M059J (cell line): ENCODE measurements at places on chromosomes 1 and 21. TPM values are rescaled to one million over a fixed set of nuclear protein-coding genes. Genes with fewer than 3 reads are reported as not detected.

DNA sequence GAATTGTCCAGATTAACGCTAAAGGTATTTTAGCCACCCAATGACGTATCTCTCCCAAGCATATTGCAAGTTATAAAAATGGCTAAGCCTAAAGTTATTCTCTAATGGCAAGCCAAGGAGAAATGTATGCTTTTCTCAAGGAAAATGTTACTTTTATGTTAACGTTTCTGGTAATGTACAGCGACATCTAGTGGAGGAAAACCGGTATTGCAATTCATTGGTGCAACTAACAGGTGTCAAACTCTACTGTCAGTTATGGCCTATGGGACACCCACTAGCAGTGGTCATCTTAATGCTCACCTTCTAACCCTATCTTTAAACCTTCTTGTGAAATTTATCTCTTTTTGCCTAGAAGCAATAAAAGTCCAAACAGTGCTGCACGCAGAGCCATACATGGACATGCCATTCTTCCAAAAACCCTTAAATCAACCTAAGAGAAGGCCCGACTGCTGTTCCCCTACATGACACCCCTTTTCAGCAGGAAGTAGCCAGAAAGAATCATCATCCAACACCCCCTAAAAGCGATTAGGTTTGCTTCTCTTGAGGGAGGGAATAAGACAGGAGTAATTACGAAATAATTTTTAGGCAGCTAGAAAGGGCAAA lies 68.7 kb upstream of the LRIF1 start:
- peak; percentile 35 for DNase-seq

GRCh38 chr1:228143480-228144192 lies 3.6 kb downstream of the GUK1 start:
- DNase-seq, result no peak

DNA sequence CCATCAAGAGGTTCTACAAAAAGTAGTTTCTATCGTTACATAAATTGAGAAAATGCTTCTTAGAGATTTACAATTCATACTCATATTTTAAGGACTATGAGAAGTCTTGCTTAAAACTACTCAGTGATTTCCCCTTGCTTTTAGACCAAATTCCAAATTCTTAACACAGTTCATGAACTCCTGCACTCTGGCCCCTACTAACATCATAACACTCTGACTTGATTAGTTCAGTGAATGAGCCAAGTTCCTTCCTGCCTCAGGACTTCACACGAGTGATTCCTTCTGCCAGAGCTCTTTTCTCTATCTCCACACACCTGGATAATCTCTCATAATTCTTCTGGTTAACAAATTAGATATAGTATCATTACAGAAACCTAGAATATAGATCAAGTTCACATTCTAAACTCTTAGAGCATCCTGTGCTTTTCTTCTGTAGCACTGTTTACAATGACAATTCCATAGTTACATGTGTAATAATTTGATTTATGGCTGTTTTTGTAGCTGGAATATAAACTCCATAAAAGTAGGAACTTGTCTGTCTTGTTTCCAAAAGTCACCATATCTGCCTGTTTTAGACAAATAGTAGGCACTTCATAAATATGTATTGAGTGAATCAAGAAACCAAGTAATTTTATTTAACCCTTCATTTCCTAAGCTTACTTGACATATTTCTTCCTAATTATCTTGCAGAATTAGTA lies 59.9 kb downstream of the NUF2 start:
- DNase-seq, result no peak

GRCh38 chr1:188128761-188129160 lies 1300.0 kb downstream of the PLA2G4A start:
- DNase-seq, result peak; percentile 74

DNA sequence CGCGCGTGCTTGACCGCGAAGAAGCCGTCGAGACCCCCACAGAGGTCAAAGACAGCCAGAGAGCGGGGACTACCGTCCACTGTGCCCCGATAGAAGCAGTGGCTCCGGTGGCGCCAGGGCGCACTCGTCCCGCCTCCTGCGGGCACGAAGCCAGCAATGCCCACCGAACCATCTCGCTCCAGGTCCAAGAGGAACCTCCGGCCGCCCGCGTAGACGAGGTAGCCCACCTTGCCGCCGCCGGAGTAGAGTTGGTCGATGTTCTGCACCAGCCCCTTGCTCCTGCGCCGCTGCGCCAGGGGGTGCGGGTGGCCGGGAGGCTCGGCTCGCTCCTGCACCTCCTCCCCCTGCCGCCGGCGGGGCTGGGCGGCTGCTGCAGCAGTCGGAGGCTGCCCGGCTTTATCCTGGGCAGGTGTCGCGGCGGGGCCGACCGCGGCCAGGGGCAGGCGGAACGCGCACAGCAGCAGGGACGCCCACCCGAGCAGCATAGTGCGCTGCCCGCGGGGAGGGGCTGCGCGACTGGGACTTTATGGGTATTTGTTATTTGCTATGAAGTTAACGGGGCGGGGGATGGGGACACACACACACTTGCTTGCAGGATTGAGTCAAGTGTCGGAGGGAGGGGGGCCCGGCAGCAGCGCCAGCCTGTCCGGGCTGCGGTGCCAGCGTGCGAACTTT lies 844 bp downstream of the ADAMTS5 start:
- no peak for DNase-seq

GRCh38 chr1:173914366-173914871 lies 2.7 kb downstream of the SERPINC1 start:
- peak; percentile 32 for DNase-seq

DNA sequence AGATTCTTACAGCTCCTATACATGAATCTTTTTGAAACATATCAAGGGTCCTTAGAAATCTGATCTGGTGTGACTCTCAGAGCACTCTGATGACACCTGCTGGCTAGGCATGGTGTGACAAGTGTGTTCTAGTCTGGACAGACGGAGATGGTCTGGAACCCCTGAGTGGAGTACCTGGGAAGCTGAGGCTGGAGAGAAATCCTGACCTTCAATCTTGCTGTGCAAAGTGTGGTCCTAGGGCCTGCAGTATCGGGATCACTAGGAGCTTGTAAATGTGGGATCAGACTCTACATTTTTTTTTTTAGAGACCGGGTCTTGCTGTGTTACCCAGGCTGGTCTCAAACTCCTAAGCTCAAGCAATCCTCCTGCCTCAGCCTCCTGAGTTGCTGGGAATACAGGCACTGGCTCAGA lies 78.6 kb upstream of the SOD1 start:
- peak; percentile 63 for DNase-seq

DNA sequence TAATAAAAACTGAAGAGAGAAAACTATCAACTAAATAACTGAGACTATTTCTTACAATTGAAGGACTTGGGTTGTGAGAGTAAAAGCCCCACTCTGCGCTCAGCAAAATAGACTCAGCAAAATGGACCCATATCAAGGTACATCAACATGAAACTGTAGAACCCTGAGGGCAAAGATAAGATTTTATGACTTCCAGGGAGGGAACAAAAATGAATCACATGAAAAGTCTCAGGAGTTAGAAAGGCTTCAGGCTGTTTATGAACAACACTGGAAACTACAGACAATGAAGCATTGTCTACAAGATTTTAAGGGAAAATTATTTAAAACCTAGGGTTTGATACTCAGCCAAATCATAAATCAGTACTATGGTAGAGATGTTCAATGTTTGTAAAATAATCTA lies 434.3 kb downstream of the PTPRC start:
- DNase-seq, result peak; percentile 85

GRCh38 chr1:61253912-61254633 lies 171.7 kb downstream of the NFIA start:
- DNase-seq, result no peak

DNA sequence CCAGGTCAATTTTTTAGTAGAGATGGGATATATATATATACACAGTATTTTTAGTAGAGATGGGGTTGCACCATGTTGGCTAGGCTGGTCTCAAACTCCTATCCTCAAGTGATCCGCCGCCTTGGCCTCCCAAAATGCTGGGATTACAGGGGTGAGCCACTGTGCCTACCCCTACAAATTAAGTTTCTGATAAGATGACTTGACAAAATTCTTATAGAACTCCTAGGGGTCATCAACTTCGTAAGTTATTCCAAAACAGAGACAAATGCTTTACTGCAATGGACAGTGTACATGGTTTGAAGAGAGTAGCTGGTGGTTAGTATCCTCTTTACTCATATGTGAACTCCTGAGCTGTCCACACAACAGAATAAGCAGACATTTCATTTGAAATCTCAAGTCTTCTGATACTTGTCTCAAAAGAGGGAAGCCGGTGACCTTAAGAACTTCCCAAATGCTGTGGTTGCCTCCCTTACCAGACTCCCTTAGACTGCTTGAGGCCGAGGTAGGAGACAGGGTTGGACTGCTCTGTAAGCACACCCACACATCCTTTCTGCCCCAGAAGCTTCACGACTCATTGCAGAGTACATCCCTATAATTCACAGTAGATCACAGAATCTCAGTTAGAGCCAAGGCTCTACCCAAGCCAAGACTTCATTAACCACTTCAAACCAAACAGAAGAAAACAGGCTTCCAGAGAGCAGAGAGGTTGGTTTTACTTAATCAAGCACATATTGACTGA lies 244.1 kb upstream of the IRF2BP2 start:
- DNase-seq, result peak; percentile 40

DNA sequence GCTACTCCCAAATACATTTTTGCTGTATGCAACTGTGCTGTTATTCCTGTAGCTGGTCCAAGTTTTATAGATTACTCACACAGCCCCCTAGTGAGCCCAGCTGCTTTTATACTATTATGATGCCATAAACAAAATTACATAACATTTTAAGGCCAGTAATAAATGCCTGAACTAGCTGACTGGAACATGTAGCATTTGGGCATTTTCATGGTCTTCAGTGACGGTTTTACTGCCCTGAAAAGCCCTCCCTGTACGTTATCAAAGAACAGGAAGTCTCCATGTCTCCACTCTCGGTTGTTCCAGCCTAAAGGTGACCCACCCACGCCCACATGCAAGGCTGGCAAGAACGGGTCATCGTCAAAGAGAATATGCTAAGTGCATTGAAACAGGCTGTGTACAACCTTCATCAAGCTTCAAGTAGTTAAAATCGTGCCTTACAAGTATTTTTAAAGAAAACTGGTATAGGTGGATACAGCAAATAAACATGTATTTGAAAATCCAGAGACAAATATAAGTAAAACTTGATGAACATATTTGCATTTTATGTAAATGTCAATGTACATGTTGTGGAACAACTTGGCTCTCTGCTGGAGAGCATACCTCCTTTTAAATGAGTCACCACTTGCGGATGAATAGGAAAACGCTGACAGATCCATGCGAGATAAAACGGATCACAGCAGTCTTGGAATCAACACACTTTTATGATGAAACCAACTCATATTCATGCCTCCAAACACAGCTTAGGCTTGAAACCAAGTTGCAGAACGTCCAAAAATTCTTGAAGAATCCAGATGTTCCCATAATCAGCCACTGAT lies 520.5 kb downstream of the SMYD3 start:
- peak; percentile 76 for DNase-seq

GRCh38 chr1:150484861-150485260 lies 2.4 kb upstream of the TARS2 start:
- peak; percentile 67 for DNase-seq

- no peak for DNase-seq
These were observed 126.5 kb downstream of the PBX1 start for GRCh38 chr1:164685266-164686035.

- no peak for DNase-seq
These were observed 1.6 kb downstream of the ITLN2 start for GRCh38 chr1:160953030-160953429.

DNA sequence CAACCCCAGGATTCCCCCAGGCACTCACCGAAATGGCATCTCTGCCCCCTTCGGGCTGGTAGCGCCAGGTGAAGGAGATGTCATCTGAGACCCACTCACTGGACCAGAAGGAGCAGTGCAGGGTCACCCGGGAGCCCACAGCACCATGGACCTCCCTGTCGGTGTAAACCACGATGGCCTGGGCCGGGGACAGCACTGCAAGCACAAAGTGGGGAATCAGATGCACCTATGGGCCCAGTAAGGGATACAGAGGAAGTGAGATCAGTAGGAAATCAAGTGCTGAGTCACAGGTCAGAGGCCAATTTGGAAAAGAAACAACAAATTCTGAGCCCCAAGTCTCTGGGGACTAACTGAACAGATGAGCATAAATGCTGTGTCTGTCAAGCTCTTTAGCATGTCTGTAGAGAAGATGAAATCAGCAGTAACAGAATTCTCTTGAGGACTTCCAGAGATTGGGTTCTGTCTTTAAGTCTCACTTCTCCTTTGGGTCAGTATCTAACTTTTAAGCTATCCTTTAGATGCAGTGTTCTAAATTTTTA lies 2.5 kb downstream of the MPZ start:
- peak; percentile 50 for DNase-seq

DNA sequence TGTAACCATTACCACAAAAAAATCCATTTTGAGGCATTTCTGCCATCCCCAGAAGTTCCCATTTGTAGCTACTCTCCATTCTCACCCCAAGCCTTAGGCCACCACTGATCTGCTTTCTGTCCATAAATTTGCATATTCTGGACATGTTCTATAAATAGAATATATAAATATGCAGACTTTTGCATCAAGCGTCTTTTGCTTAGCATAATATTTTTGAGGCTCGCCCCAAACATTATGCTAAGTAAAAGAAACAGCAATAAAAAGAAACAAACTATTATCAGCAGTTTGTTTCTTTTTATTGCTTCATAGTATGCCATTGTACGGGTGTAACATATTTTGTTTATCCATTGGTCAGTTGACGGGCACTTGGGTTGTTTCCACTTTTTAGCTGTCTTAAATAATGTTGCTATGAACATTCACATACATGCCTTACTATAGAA lies 7.9 kb downstream of the TFAP2E start:
- no peak for DNase-seq

GRCh38 chr1:202227053-202227672 lies 33.6 kb downstream of the LGR6 start:
- no peak for DNase-seq

DNA sequence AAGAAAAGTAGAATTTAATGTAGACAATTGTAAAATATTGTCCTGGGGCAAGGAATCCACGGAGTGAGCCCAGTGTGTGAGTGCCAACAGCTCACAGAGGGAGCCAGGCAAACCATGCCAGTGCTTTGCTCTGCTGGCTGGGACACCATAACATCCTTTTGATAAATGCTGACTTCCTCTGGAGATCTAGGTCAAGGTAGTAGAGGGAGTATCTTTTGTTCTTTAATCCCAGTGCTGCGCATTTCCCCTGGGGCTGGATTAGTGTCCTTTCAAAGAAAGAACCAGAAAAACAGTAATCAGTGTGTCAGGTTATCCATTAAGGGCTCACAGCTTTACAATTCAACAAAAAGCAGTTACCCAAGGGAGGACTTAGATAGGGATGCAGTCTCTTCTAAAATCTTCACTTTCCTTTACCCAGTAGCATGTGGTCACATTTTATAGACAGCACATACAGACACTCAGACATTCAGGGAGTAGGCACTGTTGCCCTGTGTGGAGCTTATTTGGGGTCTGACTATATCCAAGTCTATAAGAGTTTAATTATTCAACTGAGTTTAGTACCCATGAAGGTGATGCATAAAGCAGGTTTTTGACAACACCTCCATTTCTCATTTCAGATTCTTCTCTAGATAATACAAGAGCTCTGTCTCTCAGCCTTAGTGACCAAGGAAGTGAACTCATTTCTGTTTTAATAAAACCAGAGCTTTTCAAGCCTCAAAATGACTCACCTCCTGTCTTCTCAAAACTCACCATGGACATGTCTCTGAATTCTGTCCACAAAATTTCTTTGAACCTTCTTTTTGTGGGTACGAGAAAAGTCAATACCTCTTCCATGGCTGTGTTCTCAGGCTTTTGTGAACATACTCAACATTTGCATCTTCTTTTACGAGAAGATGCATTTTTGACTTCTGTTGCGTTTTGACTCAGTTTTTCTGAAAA lies 215.3 kb downstream of the BRINP2 start:
- no peak for DNase-seq

The L1TD1 gene
- not detected in 2 replicates for total RNA-seq

The RIIAD1 gene
- not detected in 2 replicates for total RNA-seq

The CYP4Z1 gene
- total RNA-seq, result not detected in 2 replicates

The KMO gene
- 0.27 TPM in 1 of 2 replicates, not detected in the other for total RNA-seq

The ATF6 gene
- 37.9 and 38.8 TPM in 2 replicates for total RNA-seq

The FCRL6 gene
- total RNA-seq, result not detected in 2 replicates
